ENCODE measurements at places on chromosomes 2 and 18.

DNA sequence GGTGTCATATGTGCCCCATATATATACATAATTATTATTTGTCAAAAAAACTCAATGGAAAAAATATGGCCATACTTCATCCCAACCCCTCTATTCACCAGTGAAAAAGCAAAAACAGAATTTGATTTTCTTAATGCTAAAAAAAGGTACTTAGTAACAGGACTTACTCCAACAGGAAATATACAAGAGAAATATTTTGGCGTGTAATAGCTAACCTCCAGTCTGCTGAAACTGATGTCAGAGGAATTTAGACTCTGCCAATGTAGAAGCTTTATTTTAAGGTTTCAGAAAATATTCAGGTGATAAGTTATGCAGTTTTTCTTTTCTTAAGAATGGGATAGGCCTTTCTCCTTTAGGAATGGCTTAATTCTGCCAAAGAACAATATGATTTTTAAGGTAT lies 72.6 kb downstream of the TMEFF2 start:
- DNase-seq = no peak

DNA sequence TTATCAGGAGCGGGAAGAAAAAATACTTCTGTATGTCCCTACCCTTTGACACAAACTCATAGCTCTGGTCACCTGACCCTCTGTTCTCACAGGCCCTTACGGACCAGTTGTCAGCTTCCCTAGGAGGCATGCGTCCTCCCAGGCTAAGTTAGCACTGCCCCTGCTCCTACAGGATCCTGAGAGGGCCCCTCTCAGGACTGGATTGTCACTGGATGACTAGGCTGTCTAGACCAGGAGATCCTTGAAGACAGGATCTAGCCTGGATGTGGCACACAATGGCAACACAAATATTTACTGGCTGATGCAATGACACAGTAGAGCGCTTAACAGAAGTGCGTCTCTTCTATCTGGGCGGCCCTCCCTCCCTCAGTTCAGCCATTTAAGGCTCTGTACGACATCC lies 7.7 kb downstream of the FAM228A start:
- DNase-seq = no peak

DNA sequence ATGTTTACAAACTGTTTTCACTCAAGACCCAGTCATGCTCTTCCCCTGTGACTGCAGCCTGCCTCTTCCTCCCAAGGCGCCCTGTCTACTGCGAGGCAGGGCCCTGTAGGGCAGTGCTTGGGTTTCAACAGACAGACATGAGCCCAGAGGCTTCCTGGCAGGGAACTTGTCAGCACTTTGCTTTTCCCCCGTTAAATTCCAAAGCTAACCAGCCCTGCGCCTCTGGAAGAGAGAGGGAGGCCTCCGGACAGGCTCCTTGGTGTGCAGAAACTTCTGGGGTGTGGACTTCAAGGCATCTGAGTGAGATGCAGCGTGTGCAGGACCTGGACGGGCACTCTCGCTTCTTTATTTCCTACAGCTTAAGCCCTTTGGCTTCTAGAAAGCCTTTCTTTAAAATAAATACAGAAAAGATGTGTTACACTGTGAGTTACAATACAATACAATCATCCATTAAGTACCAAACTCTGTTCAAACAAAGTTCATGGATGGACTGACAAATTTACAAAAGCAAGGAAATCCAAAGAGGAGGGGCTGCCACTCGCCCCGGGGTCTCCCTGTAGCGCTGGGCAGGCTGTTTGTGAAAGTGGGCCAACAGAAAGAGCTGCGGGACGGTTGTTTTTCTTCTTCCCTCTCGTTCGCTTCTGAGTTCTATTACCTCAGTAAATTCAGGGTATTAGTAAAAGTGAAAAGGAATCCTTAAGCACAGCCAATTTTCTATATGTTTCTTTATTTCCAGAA lies 8.8 kb upstream of the ZNF516 start:
- DNase-seq = no peak

DNA sequence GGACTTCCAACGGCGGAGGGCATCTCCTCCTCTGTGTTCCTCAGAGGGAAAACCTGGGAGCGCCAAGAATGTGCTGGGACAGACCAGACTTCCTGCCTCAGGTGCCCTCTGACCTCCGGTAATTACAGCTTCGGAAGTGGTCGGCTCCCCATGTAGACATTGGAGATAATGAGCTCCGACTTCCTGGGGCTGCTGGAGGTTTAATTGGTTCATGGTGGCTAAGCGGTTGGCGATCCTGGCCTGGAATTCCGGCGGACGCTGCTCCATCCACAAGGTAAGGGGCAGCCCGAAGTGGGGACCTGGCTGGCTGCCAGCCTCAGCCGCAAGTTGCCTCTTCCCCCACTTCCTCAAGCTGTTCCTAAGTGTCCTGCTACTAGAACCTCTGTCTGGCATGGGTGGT lies 83.2 kb upstream of the EPC2 start:
- DNase-seq = no peak

- no peak for DNase-seq
Observed at GRCh38 chr2:175523001-175523400, 341.5 kb upstream of the ATP5MC3 start.

GRCh38 chr18:24395049-24395795 lies 2.4 kb downstream of the OSBPL1A start:
- no peak for DNase-seq

DNA sequence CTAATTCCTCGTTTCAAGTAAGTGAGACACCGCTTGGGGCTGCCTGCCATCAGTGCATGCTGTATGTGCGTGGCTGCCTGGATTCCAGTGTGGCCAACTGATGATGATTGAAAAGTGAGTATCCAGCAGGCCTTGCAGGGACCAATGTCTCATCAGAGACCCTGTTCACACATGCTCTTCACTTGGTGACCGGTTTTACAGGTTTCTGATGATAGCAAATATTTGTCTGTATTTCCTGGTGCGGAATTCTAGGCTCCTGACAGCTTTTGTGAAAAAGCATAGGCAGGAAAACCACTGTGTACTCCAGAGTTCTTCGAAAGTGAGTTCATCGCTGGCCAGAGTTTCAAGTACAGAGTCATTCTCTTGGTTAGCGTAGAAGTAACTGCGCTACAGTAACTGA lies 13.8 kb upstream of the YWHAQ start:
- DNase-seq = no peak

GRCh38 chr2:204673877-204674276 lies 128.6 kb downstream of the PARD3B start:
- DNase-seq = no peak

DNA sequence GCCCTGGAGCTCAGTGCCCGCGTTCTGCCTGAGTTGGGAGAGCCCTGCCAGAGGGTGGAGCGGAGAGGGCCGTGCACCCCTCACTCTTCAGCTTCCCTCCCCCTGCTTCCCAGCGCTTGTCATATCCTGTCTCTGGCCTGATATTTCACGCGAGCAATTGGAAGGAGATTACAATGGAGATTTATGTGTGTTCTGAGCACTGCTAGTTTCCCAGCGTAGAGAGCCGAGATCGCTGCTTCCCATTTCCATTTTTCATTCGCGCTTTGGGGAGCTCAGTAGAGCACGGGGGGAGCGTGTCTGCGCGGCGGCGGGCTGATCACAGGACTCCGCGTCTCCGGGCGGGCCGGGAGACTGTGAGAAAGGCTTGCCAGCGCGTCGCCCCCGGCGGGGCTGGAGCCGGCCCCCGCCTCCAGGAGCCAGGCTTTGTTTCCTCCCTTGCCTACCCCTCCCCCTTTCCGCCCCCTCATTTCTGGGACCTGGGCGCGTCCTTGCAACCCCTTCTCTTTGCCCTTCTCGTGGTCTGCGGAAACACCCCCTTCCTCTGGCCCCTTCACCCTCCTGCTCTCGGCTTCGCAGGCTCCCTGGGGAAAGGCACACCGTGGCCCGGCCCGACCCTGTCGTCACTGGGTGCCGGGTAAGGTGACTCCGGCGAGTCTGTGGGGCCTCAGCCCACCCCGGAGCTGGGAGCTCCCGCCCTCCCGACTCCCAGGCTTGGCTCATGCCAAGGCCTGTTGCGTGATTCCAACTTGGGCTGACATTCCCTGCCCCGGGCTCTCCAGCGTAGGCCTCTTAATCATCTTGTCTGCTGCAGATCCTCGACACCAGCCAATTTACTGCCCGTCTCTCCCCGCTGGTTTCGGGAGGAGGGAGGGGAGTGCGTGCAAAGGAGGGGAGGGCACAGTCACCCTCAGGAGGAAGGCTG lies 5.8 kb downstream of the DLX2 start:
- peak; percentile 40 for DNase-seq

DNA sequence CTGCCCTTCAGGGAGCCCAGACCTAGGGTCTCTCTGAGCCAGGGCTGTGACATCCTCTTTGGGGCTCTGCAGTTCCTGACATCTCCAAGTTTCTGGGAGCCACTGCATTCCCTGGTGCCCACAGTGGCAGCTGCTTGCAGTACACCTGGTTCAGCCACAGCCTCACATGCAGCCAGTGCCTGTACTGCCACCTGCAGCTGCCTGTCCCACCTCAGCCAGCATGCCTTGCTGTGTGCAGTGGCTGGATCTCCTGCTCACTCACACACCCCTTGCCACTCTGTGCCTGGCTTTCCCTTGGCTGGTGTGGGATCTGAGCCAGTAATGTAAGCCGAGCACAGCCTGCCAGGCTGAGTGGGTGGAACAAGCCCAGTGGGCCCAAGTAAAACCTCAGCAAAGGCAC lies 1288.7 kb downstream of the CNTNAP5 start:
- no peak for DNase-seq
